Cerebellum (tissue), 4 donors: ENCODE measurements at places on chromosomes 5 and 9. TPM values are rescaled to one million over a fixed set of nuclear protein-coding genes. Genes with fewer than 3 reads are reported as not detected.

ZSWIM6 gene
- 29.8 TPM for total RNA-seq

SMU1 gene
- total RNA-seq, result 25.7 TPM

BHMT2 gene
- 0.82 TPM for total RNA-seq

GRCh38 chr9:95736891-95737522 lies 138.5 kb upstream of the ERCC6L2 start:
- DNase-seq, result no peak

DNA sequence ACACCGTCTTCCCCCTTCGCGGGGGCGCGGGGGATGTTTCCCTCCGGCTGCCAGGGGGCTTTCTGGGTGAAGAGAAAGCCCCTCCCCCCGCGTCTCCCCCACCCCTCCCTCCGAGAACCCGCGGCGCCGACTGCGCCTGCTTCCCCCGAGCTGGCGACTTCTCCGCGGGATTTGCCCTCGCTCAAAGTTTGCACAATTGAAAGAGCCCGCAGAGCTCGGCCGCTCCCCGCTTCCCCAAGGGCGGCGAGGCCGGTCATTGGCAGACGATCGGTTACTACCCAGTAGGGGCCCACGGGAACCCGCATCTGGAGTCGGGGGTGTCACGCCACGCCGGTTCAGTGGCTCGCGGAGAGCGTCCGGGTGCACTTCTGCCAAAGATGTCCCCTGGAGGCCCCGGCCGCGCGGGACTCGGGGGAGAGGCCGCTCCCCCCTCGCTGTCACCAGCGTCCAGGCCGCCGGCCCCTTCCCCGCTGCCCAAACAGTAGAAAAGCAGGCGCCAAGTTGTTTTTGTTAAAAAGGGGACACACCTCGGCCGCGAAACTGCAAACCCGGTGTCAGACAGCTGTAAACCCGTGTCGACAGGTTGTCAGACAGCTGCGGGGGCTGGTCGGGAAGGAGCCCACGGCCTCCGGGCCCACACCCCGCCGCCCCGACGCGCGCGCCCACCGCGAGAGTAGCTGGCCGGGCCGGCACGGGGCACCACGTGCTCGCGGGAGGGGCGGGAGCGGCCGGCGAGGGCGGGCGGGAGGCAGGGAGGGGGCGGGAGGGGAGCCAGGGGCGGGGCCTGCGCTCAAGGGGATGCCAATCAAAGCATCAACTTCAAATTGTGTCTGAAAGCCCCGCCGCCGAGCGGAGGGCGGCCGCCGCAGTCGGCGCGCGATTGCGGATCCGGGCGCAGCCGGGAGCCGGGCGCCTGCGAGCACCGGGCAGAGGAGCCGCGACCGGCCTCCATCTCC lies at the start of gene IRX1:
IRX1 (plus strand) TSS at position 827 of the 956 bp plus-strand sequence. CDS start 274 bp downstream, outside the sequence.
- peak; percentile 38 for DNase-seq
